ENCODE measurements at places on chromosomes 12 and 14.
A peak's percentile ranks its signal among the peaks of the same experiment; 100 is the strongest.

GRCh38 chr14:39396448-39396847 lies 35.8 kb downstream of the FBXO33 start:
- peak; percentile 3 for DNase-seq

- DNase-seq = peak; percentile 82
Measured at GRCh38 chr12:104108755-104109445, 29.1 kb downstream of the NFYB start.

DNA sequence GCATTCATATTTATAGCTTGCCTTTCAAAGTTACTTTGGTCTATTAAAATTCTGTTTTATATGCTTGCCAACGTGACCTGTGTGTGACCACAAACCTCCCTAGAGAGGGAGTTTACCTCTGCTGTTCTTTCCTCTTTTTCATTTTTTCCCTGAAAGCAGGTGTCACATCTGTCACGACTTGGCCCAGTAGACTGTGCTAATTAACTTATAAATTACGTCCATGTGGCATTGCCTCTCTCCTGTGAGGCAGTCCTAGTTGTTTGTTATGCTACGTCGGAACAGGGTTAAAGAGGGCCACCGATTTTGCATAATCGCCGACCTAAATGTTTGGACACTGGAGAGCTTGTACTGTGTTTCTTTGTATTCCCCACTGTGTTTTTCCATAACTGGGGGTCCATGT lies 343.9 kb upstream of the FLRT2 start:
- DNase-seq = no peak

- peak; percentile 33 for DNase-seq
Measured at GRCh38 chr14:59161561-59162175, 26.8 kb upstream of the DAAM1 start.

DNA sequence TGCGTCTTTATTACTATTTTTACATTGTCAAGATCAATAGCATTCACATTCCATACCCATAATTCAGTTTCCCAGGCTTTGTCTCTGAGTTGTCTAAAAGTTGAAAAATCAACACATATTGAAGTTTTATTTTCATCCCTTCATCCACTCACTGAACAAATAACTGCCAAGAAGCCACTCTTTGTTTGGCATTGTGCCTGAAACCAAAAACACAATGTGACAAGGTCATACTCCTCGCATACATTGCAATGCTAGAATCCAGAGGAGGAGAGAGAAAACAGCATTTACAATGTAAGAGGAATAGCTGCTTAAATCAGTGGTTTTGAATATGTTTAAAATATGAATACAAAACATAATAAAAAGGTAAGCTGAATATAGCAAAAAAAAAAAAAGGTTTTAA lies 71.8 kb downstream of the CCDC60 start:
- DNase-seq = no peak

- no peak for DNase-seq
Measured at GRCh38 chr12:92416385-92416812, 270.8 kb upstream of the BTG1 start.

GRCh38 chr14:53916239-53916638 lies 40.4 kb downstream of the BMP4 start:
- DNase-seq = no peak

DNA sequence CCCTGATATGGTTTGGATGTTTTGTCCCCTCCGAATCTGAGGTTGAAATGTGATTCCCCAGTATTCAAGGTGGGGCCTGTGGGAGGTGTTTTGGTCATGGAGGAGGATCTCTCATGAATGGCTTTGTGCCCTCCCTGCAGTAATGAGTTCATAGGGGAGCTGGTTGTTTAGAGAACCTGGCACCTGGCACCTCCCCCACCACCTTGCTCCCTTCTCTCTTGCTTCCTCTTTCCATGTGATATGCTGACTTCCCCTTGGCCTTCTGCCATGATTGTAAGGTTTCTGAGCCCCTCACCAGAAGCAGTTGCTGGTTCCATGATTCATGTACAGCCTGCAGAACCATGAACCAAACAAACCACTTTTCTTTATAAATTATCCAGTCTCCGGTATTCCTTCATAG lies 32.6 kb downstream of the CD163L1 start:
- no peak for DNase-seq

GRCh38 chr12:26496170-26496569 lies 300.8 kb downstream of the SSPN start:
- no peak for DNase-seq

- peak; percentile 98 for DNase-seq
Measured at GRCh38 chr12:57546438-57547287, at the start of gene DCTN2. Gene DCTN2 (minus strand): TSS chr12:57547192. CDS start chr12:57547063, 129 bp downstream.

- DNase-seq = peak; percentile 93
Measured at GRCh38 chr14:20652996-20653975, 11.8 kb upstream of the OR6S1 start.

- DNase-seq = no peak
Measured at GRCh38 chr14:104069541-104069940, 16.0 kb upstream of the ASPG start.

Data from activated CD4-positive, alpha-beta T cell treated with anti-CD3 and anti-CD28 coated beads, Interleukin-2, amount 50 U/mL, for 16 hours (primary cell).